ENCODE measurements at places on chromosomes 13 and 19.

DNA sequence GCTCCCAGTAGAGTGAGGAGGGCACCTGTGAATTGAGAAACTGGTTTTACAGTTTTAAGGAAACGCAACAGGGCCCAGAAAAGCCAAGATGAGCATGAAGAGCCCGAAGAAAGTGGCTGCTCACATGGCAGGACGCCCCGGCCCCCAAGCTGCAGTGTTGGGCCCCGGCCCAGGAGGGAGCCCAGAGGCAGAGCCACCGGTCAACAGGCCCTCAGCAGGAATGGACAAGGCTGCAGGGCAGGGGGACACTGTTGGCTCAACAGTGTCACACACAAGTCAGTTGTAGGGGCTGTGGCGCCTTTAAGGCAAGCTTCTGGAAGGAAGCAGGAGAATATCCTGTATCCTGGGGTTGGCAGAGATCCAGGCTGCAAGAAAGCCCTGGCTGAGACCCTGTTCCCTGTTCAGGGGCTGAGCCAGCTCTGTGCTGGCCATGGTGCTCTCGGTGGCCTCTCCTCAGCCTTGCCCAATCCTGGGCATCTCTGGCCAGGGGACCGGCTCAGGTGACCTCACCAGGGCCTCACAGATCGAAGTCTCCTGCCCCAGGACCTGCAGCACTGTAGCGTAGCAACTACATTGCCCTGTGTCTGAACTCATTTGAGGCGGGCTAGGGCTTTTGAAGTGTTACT lies 28.0 kb downstream of the UPF1 start:
- no peak for DNase-seq

- no peak for DNase-seq
Measured at GRCh38 chr19:1132552-1133383, 29.0 kb downstream of the GPX4 start.

GRCh38 chr13:73061876-73062275 lies 3.1 kb downstream of the KLF5 start:
- peak; percentile 57 for DNase-seq

DNA sequence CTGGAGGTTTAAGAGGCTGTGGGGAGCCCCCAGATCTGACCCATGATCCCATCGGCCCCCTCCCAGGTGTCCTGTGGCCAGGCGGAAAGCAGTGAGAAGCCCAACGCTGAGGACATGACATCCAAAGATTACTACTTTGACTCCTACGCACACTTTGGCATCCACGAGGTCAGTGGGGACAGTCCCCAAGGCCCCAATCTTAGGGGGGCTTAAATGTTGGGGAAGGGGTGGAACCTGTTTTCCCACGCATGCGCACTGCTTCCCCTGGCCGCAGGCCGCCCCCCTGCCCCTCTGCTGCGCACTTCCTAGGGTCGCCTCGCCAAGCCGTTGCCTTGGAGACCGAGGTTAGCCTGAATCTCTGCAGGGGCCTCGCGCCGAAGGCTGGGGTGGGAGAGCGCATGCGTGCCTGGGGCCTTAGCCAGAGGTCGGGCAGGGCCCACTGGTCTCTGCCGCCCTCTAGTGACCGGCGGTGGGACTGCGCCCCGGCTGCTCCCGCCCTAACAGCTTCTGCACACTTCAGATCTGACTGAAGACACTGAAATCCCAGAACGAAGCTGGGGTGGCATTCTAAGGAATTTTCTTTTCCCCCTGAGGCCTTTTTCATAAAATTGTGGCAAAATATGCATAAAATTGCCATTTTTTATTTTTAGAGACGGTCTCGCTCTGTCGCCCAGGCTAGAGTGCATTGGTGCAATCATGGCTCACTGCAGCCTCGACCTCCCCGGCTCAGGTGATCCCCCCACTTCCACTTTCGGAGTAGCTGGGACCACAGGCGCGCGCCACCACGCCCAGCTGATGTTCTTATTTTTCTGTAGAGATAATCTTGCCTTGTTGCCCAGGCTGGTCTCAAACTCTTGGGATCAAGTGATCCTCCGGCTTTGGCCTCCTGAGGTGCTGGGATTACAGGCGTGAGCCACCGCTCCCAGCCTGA lies 3.6 kb downstream of the PRMT1 start:
- DNase-seq, result no peak

- no peak for DNase-seq
Measured at GRCh38 chr19:1907563-1908363, 2.6 kb downstream of the ADAT3 start.

- DNase-seq, result no peak
Measured at GRCh38 chr13:109309625-109310363, 476.6 kb downstream of the IRS2 start.

DNA sequence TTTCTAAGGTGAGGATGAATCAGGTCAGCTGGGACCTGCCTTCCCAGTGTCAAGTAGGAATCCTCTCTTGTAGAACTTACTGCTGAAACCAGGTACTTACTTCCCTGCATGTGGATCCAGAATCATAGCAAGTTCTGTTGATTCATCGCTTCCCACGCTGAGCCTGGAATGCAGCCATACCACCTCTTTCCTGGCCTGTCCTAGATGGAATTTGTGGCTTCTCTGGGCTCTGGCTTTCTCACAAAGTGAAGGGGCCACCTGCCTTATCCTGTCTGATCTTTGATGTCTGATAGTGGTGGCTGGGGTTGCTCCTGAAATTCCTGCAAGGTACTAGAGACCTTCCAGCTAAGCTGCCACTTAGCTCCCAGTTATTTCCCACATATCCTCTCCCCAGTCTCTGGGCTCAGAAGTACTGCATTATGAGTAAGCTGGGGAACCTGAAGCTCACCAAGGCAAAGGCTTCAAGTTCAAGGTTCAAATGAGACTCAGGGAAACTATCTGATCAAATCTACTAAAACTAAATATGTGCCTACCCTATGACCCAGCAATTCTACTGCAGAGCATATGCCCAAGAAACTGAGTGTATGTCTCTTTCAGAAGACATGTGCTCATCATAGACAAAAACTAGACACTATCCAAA lies 103.5 kb downstream of the SUCLA2 start:
- DNase-seq, result no peak

All from epithelial cell of prostate (primary cell).